ENCODE measurements at places on chromosomes 12 and 14.

GRCh38 chr14:72515779-72516770, 377.8 kb downstream of the DPF3 start:
- no peak for DNase-seq

DNA sequence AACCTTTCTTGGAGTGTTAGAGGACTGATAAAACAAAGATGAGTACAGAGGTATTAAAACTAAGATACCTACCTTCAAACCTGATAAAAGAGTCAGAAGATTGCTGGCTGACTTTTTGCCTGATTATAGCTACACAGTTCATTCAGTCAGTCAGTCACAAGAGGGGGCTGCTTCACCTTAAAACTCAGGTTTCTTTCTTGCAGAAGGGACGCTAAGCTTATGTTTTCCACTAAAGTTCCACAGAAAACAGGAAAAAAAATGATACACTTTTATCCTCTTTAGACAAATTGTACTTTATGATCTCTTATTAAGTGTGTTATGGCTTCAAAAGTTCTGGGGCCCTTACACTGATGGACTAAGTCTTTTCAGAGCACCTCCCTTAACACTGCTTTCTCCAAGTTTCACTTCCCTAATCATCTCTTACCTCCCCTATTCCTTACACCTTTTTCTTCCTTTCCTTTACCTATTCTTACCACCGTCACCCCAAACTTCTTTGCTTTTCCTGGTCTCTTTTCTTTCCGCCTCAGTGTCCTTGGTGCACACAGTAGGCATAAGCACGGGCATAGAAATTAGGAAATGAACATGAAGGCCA, 448.7 kb upstream of the OR4E1 start:
- no peak for DNase-seq

GRCh38 chr14:69772082-69773017, 5.4 kb downstream of the SRSF5 start:
- DNase-seq, result no peak

DNA sequence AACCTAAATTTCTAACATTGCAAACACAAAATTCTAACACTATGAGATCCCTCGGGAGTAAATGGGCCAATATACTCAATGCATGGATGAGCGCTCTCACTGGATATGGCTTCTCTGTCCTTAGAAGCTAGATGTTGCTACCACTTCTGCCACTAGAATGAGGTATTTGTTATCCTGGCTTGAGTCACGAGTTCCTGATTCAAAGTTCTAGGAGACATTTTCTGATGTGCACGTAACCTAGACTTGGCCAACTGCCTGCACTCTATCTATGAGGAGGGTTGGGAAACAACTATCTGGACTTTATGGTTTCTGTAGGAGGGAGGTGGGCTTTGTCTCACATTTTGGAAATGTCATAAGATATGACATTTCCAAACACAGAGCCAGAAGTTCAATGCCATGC, 37.6 kb downstream of the FERMT2 start:
- DNase-seq, result no peak

DNA sequence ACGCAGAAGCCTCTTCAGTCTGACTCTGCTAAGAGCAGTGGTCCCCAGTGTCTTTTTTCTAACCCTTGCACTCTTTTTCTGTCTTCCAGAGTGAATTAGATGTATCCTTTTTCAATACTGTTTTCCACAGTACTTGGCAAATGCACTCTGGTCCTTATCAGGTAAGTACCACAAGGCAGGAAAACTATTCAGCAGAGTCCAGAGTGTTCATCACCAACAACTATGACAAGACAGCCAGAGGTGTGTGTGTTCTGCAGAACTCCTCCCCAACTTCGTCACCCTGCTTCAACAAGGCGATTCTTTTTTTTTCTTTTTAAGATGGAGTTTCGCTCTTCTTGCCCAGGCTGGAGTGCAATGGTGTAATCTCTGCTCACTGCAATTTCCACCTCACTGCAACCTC, 54.3 kb upstream of the STRN3 start:
- no peak for DNase-seq

GRCh38 chr14:93137864-93138263, 22.1 kb upstream of the ITPK1 start:
- DNase-seq, result no peak

- DNase-seq, result no peak
Measured at GRCh38 chr14:31947076-31947475, 130.0 kb upstream of the ARHGAP5 start.

GRCh38 chr14:88026890-88027289, 22.0 kb downstream of the GPR65 start:
- no peak for DNase-seq

DNA sequence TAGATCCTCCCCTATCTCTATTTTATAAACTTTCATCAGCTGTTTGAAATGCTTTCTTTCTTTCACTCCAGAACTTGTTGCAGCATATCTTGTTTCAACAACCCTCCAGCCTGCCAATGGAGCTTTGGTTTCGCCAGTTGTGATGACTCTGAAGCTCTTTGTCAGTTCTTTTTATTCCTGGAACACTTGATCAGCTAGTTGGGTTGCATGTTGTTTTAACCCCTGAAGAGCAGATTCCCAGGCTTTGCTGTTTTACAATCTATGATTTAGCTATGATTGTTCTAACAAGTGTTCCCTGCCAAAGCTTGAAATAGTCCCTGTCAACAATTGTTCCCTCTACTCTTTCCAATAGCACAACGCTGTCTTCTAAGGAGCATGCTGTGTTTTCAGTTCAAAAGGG, 50.6 kb upstream of the FUT8 start:
- no peak for DNase-seq

GRCh38 chr12:95796225-95796981, 5.8 kb upstream of the NTN4 start:
- DNase-seq, result no peak

- no peak for DNase-seq
Measured at GRCh38 chr12:76942267-76942666, 63.4 kb upstream of the CSRP2 start.

- peak; percentile 19 for DNase-seq
Measured at GRCh38 chr14:105495990-105496830, 5.2 kb downstream of the TEDC1 start.

DNA sequence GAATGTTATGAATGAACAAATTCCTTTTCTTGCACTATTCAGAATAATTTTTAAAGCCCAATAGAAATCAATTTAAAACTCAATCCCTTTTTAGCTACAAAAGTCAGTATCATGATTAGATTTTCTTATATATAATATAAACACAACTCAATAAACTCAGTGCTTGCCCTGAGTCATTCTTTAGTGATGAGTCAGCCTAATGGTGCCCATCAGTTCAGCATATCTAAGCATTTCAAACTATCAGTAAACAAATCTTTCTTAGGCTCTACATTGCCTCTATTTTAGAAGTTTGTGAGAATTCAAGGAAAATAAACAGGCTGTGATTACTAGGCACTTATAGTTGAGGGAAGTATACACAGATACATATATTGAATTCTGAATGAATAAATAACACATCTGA, 179.6 kb downstream of the NELL2 start:
- no peak for DNase-seq

Data from GM12892 (cell line).